ENCODE measurements at places on chromosomes 16 and 17.
A peak's percentile ranks its signal among the peaks of the same experiment; 100 is the strongest.

DNA sequence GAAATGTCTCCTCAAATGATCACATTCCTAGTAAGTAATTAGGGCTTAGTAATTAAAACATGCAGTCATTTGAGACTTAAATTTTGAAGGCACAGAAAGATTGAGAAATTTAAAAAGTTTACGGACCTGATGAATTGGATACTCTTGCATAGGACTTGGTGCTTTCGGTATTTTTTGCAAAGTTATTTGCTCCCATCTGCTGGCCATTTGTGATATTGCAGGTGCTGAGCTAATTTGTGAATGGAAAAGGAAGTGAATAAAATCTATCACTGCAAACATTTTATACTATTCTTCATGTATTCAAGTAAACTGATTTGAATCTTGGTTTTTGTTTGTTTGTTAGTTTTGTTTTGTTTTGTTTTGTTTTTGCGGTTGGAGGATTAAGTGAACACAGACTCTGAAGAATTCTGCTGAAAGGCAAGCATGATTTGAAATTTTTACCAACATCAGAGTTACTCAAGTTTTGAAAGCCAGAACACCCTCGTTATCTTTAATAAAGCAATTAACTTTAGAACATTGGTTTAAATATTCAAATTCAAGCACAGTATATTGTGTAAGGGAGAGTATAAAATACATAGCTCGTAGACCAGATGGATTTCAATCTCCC lies 689.5 kb upstream of the RBFOX1 start:
- DNase-seq = peak; percentile 27

DNA sequence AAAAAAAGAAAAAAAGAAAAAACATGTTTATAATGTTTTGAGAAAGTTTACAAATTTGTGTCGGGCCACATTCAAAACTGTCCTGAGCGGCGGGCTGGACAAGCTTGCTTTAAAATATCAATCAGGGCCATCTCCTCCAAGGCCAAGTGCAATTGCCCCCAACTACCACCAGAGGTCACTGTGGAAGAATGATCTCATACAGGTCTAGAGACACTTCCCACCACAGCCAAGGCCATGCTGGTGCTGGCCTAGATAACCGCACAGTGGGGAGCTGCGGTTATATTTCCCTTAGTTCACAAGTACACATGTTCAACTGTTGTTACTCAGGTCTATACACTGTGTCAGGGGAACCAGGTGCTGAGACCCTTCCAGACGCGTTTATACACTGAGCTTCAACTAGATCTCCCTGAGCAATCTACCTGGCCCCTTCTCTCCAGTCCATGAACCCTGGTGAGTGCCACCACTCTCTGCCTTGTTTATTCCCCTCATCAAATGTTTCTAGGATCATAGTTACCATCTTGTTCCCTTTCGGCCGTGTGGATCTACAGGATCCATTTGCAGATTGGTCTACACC lies 83.8 kb upstream of the CCL2 start:
- peak; percentile 71 for DNase-seq

- DNase-seq = no peak
These were observed 7.4 kb downstream of the ASGR2 start for GRCh38 chr17:7107012-7107754.

- DNase-seq = no peak
These were observed 8.2 kb downstream of the NMRAL1 start for GRCh38 chr16:4465977-4466779.

DNA sequence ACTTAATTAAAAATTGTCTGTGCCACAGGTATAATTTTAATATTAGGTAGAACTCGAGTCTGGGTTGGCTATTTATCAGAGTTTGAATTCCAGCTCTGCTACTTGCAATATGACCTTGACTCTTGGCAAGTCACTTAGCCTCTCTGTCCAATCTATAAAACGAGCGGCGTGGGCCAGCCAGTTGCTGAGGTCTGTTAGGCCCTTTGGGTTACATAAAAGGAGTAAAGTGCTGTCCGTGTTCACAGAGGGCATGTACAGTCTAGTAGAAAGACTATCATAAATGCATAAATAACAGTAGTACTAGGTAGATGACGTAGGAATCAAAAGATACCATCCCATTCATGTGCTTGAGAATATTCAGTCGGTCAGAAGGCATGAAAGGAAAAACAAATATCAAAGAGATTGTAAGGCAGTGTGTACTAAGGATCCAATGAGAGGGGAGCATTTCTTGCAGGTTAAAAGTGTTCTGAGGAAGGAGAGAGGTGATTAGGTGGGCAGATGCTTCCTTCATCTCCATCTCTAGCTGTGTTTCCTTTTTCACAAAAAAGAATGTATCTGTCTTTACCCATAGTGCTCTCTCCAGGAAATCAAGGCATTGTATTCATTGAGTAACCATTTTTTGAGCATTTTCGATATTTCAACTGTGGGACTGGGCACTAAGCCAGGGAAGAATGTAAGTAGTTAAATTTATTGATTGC lies 2.4 kb downstream of the TNRC6A start:
- no peak for DNase-seq

DNA sequence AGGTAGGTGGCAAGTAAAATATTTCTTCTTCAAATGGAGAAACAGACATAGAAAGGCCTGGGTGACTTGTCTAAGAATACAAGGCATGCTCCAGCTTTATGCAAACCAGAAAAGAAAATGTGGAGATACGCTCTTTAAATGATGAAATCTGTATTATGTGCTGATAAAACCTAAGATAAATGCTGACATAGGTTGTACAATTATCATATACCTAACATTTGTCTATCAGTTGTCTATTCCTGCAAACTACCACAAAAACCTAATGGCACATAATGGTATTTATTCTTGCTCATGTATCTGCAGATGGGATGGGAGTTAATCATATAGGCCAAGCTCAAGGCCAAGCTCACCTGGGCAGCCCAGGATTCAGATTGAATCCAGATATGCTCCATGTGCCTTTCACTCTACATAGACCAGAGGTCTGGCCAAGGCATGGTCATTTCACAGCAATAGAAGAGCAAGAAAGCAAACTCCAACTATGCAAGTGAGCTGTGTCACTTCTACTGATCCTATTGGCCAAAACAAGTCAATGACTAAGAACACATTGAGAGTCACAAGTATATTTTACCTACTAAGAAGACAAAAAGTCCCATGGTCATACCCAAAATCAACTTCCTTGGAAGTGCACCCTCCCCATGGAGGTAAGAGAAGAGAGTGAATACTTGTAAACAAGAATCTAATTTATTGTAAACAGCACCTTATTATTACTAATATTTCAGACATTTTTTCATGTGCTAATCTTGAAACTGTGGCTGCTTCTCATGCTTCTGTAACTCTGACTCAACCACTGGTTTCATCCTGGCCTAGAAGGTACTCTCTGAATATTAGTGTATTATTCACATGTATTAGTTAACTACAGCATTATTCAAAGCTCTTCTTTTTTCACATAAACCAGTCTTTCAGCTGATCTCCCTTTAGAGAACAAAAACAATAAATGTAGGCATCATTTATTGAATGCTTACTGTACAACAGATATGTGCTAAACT lies 270.7 kb upstream of the SOX9 start:
- DNase-seq = no peak

GRCh38 chr17:65895969-65896368 lies 296.0 kb downstream of the CEP112 start:
- DNase-seq = no peak

- DNase-seq = no peak
These were observed 6.0 kb downstream of the TMEM106A start for GRCh38 chr17:43217614-43218087.

- DNase-seq = peak; percentile 47
These were observed 6.9 kb downstream of the IGFBP4 start for GRCh38 chr17:40450175-40450574.

- no peak for DNase-seq
These were observed 39.0 kb downstream of the SOST start for GRCh38 chr17:43719578-43719977.

DNA sequence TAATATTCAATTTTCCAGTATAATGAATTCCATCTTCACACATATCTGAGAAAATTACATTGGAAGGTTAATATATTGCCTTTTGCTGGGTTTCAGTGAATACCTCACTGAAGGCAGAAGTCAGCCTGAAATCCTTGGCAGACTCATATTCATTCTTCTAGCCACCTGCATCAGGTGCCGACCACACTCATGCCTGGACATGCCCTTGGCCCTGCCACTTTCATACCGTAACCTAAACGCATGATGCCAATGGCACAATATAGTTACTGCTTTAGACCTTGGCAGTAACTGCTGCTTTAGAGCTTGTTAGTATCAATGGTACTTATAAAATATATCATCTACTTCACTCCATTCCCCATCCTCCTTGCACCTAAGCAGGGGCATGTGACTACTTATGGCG lies 817.6 kb upstream of the CDH8 start:
- DNase-seq = no peak

- DNase-seq = no peak
These were observed 3.0 kb upstream of the ABCC1 start for GRCh38 chr16:15946257-15947044.

GRCh38 chr17:45265821-45266220 lies 3.9 kb upstream of the SPATA32 start:
- no peak for DNase-seq

DNA sequence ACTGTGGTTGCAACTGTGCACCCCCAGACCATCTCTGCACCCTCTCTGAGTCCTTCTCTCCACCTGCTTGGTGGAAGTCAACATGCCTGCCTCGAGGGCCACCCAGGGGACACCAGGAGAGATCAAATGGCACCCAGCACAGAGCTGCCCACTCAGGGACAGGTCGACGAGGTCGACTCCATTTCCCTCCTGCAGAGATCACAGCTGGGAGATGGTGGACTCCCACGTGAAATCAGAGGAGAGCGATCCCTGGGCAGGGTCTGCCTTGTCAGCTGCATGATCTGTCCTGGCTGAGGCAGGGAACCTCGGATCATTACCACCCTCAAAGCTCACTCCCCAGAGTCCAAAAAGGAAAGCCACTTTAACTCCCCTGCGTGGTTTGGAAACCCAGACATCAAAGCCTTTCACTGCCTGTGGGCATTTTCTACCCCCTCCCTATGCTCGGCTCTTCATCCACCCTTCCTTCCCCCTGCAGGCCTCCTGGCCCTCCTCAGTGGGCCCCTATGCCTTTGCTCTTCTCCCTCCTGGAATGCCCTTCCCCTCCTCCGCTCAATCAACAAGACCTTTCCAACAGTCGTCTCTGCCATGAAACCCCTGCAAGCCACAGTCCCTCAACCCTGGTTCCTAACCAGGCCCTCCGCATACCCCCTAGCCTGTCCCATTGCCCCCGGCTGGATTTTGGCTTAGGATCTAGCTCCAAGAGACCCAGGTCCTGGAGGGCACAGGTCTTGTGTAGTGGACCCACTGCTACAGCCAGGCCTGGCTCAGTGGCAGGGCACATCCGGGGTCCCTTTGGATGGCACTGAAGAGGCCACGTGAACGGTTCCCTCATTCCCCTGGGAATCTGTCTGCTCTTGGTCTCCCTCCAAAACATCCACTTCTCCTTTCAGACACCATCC lies 103.8 kb upstream of the RPL38 start:
- no peak for DNase-seq

DNA sequence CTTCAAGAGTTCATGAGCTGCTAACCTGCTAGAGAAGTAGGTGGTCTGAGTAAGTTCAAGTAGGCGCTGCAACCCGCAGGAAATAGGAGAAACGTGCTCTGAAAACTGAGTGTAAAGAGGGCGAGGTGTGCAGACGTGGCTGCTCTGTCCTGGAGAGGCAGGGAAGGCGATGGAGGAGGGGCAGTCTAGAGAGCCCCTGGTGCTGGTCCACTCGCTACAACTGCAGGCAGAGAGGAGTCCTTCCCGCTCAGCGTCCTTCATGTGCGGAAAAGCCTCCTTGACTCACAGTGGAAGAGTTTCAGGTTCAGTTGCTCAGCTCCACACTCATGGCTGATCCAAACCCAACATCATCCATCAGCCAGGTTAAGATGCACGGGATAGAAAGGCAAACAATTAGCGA lies 12.1 kb downstream of the ABCA3 start:
- no peak for DNase-seq

DNA sequence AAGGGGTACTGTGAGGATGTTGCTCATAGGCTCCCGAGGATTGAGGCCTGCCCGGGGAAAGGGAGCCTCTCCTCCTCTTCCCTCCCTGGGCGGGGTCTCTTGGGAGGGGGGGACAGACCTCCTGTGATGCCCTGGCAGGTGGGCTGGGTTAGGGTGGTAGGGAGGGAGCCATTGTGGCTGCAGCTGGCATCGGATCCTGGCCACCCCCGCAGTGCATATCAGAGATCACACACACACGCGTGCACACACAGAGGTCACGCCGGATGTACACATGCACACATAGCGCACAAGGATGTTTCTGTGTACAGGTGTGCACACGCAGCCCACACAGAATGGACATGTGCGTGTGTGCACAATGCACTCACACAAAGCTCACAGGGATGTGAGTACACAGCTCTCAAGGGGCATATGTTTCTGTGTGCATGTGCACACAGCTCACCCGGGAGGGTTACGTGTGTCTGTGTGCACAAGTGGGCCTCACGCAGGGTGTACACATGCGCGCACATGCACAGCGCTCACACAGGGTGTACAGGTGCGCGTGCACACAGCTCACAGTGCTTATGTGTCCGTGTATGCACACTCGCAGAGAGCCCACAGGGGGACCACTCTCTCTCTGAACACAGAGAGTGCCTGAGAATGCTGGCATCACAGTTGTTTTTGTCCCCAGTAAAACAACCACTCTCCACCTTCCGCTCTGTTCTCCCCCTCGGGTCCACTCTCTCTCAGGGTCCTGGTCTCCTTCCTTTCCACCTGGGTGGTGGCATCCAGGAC lies 2.4 kb downstream of the GJD3 start:
- DNase-seq = no peak

GRCh38 chr17:57084802-57085447 lies at the start of gene AKAP1:
Gene AKAP1 (plus strand): TSS chr17:57085246. CDS start chr17:57105465, 20,219 bp downstream.
- DNase-seq = peak; percentile 82

DNA sequence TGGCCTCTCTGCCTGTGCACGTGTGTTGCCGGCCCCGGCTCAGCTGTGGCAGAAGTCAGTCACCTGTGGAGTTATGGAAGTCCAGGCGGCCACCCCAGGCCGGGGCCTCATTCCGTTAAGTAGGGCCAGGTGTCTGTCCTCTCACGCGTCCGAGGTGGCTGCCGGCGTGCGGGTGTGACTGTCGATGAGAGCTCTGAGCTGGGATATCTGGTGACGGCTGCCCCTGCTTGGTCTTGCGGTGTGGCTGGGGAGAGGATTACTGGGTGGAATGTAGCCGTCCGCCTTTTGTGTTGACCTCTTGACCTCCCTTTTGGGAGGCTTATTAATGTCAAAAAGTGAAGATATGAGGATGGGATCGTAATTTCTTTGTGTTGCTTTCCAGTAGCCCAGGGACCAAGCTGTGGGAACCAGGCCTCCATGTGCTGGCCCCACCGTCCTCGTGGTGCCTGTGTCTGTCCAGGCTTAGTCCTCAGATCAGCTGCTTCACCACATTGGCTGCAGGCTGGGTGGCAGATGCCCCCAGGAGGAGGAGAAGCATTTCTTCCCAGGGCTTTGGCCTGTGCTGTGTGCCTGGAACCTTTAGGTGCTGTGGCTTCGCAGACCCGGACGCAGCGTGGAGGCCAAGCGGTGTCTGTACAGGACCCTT lies 23.0 kb upstream of the ZNF750 start:
- no peak for DNase-seq

DNA sequence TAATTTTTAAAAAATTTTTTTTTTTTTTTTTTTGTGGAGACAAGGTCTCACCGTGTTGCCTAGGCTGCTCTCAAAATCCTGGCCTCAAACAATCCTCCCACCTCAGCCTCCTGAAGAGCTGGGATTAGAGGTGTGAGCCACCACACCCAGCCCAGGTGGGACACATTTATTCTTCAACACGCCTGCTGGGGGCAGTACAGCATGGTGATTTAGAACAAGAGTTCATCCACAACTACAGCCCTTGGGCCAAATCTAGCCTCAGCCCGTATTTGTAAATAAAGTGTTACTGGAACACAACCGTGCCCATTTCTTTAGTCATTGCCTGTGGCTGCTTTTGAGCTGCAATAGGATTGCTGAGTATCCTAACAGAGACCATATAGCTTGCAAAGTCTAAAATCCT lies 92.8 kb downstream of the KATNIP start:
- DNase-seq = no peak
